ENCODE measurements at places on chromosomes 16 and 17. TPM values are rescaled to one million over a fixed set of nuclear protein-coding genes. Genes with fewer than 3 reads are reported as not detected.
A peak's percentile ranks its signal among the peaks of the same experiment; 100 is the strongest.

DNA sequence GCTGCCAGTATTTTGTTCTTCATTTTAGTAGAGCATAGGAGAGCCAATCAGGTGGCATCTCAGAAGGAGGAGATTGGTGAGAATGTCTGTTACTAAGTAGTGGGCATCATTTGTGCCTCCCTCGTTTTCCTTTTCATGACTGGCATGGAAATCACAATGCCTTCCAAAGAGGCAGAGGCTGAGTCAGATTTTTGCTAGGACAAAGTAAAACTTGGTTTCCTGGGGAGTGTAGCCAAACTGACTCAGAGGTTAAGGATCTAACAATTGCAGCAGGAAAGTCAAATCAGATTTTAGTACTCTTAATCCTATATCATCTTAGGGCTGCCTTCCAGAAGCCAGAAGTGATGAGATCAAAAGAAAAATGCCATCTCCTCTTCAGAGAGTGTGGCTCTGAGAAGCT lies 138.7 kb downstream of the ANKFN1 start:
- no peak for DNase-seq
- H3K27ac ChIP-seq = no peak overlapping the region
- no peaks in the 10 kb centered on the region for H3K4me1 ChIP-seq
- H3K36me3 ChIP-seq = no peaks in the 10 kb centered on the region
- H3K27me3 ChIP-seq = no peaks in the 10 kb centered on the region

Gene GRB7
- total RNA-seq = 2.6 TPM

GRCh38 chr16:19994466-19995170 lies 79.1 kb downstream of the GPR139 start:
- no peaks in the 10 kb centered on the region for H3K36me3 ChIP-seq
- no peak overlapping the region for H3K27ac ChIP-seq
- DNase-seq = no peak
- no peaks in the 10 kb centered on the region for H3K4me1 ChIP-seq
- H3K27me3 ChIP-seq = no peaks in the 10 kb centered on the region

DNA sequence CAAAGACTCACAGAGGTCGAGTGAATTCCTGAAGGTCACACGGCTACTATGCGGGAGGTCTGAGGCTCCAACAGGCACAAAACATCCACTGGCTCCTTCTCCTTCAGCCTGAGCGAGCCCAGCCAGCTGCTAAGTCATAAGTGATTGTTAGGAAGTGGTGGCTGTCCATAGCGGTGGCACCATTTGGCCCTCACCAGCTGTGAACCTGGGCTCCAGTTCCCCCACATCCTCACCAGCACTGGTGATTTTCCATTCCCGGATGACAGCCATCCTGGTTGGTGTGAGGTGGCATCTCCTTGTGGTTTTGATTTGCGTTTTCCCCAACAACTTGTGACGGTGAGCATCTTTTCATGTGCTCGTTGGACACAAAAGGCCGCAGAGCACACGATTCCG lies 302.8 kb downstream of the FOXL1 start:
- H3K4me3 ChIP-seq = no peak overlapping the region
- no peaks in the 10 kb centered on the region for H3K27me3 ChIP-seq
- no peak overlapping the region for H3K27ac ChIP-seq
- no peaks in the 10 kb centered on the region for H3K36me3 ChIP-seq
- H3K4me1 ChIP-seq = peaks cover 29% of the 10 kb centered on the region
- DNase-seq = no peak

Gene NUDT7
- total RNA-seq = 5.9 TPM

- H3K36me3 ChIP-seq = peaks cover 54% of the 10 kb centered on the region
- H3K4me3 ChIP-seq = no peak overlapping the region
- no peak overlapping the region for H3K27ac ChIP-seq
- DNase-seq = peak; percentile 74
Observed at GRCh38 chr16:68298907-68299561, 11.7 kb downstream of the SLC7A6OS start.

Gene TBC1D28
- total RNA-seq = not detected

Gene SDR42E2
- total RNA-seq = not detected

- H3K4me1 ChIP-seq = peaks cover 43% of the 10 kb centered on the region
- no peak within 1 kb of the TSS for H3K27ac ChIP-seq
- peaks cover 80% of the 10 kb centered on the region for H3K36me3 ChIP-seq
- peak within 1 kb of the TSS; percentile 58 for H3K4me3 ChIP-seq
- DNase-seq = peak; percentile 51
- H3K27me3 ChIP-seq = no peaks in the 10 kb centered on the region
Observed at GRCh38 chr17:82051776-82052637, at the start of the genes GPS1 and RFNG. Gene GPS1, plus strand, starts transcription at chr17:82051898. Its CDS starts 34 bp downstream, at chr17:82051932. Gene RFNG, minus strand, starts transcription at chr17:82051811. Its CDS starts 45 bp downstream, at chr17:82051766.

- peaks cover 6% of the 10 kb centered on the region for H3K4me1 ChIP-seq
- DNase-seq = no peak
- no peaks in the 10 kb centered on the region for H3K27me3 ChIP-seq
- no peak overlapping the region for H3K27ac ChIP-seq
- no peaks in the 10 kb centered on the region for H3K36me3 ChIP-seq
Observed at GRCh38 chr17:16358394-16358793, 5.1 kb upstream of the CENPV start.

GRCh38 chr16:88599825-88600538 lies 29.8 kb downstream of the ZC3H18 start:
- peaks cover 7% of the 10 kb centered on the region for H3K4me1 ChIP-seq
- no peaks in the 10 kb centered on the region for H3K27me3 ChIP-seq
- no peak for DNase-seq

Gene CTNS
- total RNA-seq = 13.6 TPM

GRCh38 chr17:2983255-2983654 lies 80.2 kb downstream of the OR1D5 start:
- no peak overlapping the region for H3K4me3 ChIP-seq
- no peak for DNase-seq

Gene OGFOD3
- 12.5 TPM for total RNA-seq

Gene ZACN
- total RNA-seq = not detected

GRCh38 chr17:81171941-81172340 lies 5.9 kb upstream of the AATK start:
- no peak overlapping the region for H3K4me3 ChIP-seq
- no peak overlapping the region for H3K27ac ChIP-seq
- DNase-seq = no peak
- peaks cover 5% of the 10 kb centered on the region for H3K36me3 ChIP-seq

GRCh38 chr17:80827646-80828643 lies 163.7 kb upstream of the CHMP6 start:
- no peak for DNase-seq
- H3K4me1 ChIP-seq = peaks cover 42% of the 10 kb centered on the region
- H3K27me3 ChIP-seq = no peaks in the 10 kb centered on the region
- peaks cover 48% of the 10 kb centered on the region for H3K36me3 ChIP-seq
- no peak overlapping the region for H3K27ac ChIP-seq
- H3K4me3 ChIP-seq = no peak overlapping the region

DNA sequence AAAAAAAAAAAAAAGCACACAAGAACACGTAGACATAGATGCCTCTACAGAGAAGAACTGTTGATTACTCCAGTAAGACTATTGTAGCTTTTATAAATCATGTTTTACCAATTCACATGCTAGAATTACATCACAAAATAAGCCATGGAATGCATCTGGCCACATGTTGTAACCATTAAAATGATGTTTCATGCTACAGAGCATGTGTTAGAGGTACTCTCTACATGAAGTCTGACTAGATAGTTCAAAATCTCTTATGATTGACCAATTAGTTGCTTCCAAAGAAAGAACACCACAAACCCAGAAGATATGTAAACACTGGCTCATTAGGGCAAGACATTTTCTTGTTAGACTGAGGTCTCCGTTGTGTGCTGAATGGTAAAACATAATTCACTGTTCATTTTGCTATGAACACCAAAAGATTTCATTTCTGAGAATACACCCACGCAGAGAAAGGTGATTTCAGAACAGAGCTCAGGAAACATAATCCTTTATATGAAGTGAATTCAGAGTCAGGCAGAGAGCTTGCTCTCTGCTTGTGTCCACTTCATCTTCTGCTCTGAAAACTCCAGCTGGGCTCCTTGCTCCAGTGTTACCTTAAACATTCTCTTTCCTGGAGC lies 411.4 kb upstream of the SOX9 start:
- no peaks in the 10 kb centered on the region for H3K36me3 ChIP-seq
- no peak overlapping the region for H3K4me3 ChIP-seq
- no peak overlapping the region for H3K27ac ChIP-seq
- peak; percentile 14 for DNase-seq
- no peaks in the 10 kb centered on the region for H3K27me3 ChIP-seq

GRCh38 chr16:79612207-79612606 lies 11.7 kb upstream of the MAF start:
- peaks cover 8% of the 10 kb centered on the region for H3K4me1 ChIP-seq
- DNase-seq = no peak
- no peak overlapping the region for H3K4me3 ChIP-seq
- H3K36me3 ChIP-seq = no peaks in the 10 kb centered on the region

- no peak overlapping the region for H3K4me3 ChIP-seq
- no peaks in the 10 kb centered on the region for H3K36me3 ChIP-seq
- no peak overlapping the region for H3K27ac ChIP-seq
- H3K27me3 ChIP-seq = no peaks in the 10 kb centered on the region
- no peak for DNase-seq
Observed at GRCh38 chr17:77616254-77616731, 342.2 kb upstream of the TNRC6C start.

Gene ULK2
- total RNA-seq = 72.3 TPM

Gene TBC1D3G
- not detected for total RNA-seq

Gene PTX4
- not detected for total RNA-seq

Gene GPRC5C
- 16.3 TPM for total RNA-seq

GRCh38 chr16:89936981-89937380 lies 11.6 kb upstream of the DEF8 start:
- H3K4me3 ChIP-seq = no peak overlapping the region
- H3K4me1 ChIP-seq = no peaks in the 10 kb centered on the region
- H3K27me3 ChIP-seq = no peaks in the 10 kb centered on the region
- peaks cover 81% of the 10 kb centered on the region for H3K36me3 ChIP-seq
- H3K27ac ChIP-seq = no peak overlapping the region
- no peak for DNase-seq

DNA sequence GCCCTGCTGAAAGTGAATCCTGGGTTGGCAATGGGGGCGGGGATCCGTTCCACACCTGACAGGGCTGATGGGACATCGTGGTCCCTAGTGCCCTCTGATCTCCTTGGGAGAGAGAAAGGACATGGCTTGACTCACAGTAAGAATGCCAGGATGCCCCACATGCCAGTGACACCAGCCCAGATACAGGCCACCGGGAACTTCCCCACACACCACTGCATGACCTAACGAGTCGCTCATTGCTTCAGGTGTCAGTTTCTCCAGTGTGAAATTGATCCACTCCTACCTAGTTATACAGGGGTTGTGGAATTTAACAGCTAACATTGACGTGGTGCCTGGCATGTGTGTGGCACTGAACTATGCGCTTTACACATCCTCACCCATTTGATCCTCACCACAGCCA lies 7.5 kb downstream of the CD300LG start:
- no peaks in the 10 kb centered on the region for H3K36me3 ChIP-seq
- no peak for DNase-seq
- H3K27ac ChIP-seq = no peak overlapping the region
- H3K4me3 ChIP-seq = no peak overlapping the region

GRCh38 chr16:88387941-88388627 lies 5.3 kb downstream of the ZNF469 start:
- H3K36me3 ChIP-seq = peaks cover 21% of the 10 kb centered on the region
- H3K4me1 ChIP-seq = peaks cover 77% of the 10 kb centered on the region
- peak overlapping the region; percentile 10 for H3K27ac ChIP-seq
- no peak overlapping the region for H3K4me3 ChIP-seq

- no peak for DNase-seq
- H3K27ac ChIP-seq = no peak overlapping the region
- peaks cover 6% of the 10 kb centered on the region for H3K4me1 ChIP-seq
- peaks cover 3% of the 10 kb centered on the region for H3K27me3 ChIP-seq
Observed at GRCh38 chr17:43556292-43556691, 10.2 kb upstream of the ETV4 start.

Gene GJD3
- total RNA-seq = 0.40 TPM

Gene PIK3R5
- total RNA-seq = 2.5 TPM

DNA sequence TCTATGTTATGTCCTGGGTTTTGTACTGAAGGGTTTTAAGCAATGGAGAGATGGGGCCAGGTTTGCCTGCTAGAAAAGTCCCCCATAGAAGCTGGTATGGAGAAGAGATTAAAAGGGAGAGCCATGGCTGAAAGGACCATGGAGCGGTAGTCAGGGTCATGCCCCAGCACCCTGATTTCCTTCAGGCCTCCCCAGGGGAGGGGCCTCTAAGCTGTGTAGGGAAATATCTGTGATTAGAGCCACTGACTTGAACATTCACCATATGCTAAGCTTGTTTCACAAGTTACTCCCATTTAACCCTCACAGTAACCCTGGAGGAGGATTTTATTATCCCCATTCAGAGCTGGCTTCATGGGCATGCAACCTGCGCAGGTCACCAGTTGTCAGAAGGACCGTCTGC lies 3.8 kb upstream of the ATP2A3 start:
- no peak overlapping the region for H3K27ac ChIP-seq
- DNase-seq = no peak
- no peaks in the 10 kb centered on the region for H3K36me3 ChIP-seq
- peaks cover 36% of the 10 kb centered on the region for H3K27me3 ChIP-seq
- no peak overlapping the region for H3K4me3 ChIP-seq
- peaks cover 16% of the 10 kb centered on the region for H3K4me1 ChIP-seq

DNA sequence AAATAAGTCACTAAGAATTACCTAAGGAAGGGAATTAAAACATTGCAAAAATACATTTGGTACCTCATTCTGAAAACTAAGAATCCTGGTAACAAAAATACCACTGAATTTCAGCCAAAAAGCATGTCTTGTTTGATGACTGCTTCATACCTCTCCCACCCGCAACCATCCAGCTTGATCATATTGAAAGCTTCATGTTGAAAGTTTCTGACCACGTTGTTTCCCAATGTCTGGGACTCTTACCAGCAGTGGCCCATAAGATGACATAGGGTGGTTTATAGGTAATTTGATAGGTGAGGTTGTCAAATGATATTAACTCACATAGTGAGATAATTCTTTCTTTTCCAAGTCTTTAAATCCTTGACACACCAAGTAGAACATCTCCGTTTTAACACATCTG lies 139.3 kb downstream of the CDH11 start:
- H3K27me3 ChIP-seq = no peaks in the 10 kb centered on the region
- peaks cover 14% of the 10 kb centered on the region for H3K36me3 ChIP-seq
- no peak overlapping the region for H3K4me3 ChIP-seq
- DNase-seq = no peak

GRCh38 chr16:80541306-80541694 lies 507 bp downstream of the DYNLRB2 start:
- H3K4me3 ChIP-seq = peak overlapping the region; percentile 88
- H3K27ac ChIP-seq = peak overlapping the region; percentile 33
- no peak for DNase-seq

GRCh38 chr17:71505200-71505599 lies 615.6 kb upstream of the SOX9 start:
- H3K27ac ChIP-seq = no peak overlapping the region
- no peaks in the 10 kb centered on the region for H3K36me3 ChIP-seq
- H3K4me1 ChIP-seq = no peaks in the 10 kb centered on the region
- H3K27me3 ChIP-seq = no peaks in the 10 kb centered on the region
- DNase-seq = no peak

Gene CNGB1
- 6.5 TPM for total RNA-seq

Gene ARHGDIG
- total RNA-seq = 50.4 TPM
